ENCODE measurements at places on chromosomes 13 and 19.

DNA sequence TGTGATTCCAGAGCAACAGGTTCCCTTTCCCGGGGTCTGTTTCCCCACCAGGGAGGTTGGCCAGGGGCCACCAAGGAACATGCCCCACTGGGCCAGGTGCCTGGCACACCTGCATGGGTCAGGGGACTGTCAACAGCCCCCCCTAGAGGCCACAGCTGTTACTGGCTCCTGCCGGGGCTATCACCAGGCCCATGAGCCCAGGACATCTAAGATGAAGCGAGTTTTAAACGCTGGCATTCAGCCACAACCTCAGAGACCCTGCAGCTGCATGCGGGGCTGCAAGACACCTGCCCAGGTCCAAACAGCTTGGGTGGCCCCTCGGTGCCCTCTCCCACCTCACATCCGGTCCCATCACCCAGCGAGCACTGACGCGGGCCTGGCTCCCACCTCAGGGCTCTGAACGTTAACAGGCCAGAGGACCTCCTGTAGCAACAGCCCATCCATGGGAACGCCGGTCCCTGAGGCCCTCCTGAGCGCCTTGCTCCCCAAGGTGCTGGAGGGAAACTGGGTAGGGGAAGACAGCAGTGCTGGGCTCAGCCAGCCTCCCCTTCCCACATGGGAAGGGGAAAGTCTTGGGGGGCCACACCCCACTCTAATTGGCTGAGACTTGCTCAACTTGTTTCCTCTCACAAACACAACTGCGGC is 12.0 kb downstream of the KHSRP start:
- peak; percentile 66 for DNase-seq

GRCh38 chr13:88246239-88246638 is 575.1 kb downstream of the SLITRK5 start:
- DNase-seq = no peak

DNA sequence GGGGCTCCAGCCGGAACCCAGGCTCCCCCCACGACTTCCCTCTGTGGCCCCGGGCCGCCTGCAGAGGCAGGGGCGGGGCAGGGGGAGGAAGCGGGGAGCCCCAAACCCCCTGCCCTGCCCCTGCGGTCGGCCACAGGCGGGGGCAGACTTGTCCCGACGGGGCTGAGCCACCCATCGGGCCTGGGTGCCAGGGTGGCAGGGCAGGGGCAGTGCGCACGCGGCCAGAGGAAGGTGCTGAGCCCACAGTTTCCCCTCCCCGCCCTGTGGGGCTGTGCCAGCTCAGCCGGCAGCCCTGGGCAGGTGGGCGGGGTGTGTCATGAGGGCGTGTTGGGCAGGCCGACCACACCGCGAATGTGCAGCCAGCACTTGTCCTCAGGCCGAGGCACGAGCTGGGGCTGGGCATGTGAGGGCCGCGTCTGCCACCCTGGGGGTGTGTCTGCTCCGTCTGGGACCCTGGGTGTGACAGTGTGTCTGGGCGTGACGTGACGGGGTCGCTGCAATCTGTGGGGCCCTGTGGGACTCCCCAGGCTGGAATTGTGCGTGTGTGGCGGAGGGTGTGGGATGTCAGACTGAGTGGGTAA is 17.7 kb downstream of the CCDC97 start:
- DNase-seq = peak; percentile 85

DNA sequence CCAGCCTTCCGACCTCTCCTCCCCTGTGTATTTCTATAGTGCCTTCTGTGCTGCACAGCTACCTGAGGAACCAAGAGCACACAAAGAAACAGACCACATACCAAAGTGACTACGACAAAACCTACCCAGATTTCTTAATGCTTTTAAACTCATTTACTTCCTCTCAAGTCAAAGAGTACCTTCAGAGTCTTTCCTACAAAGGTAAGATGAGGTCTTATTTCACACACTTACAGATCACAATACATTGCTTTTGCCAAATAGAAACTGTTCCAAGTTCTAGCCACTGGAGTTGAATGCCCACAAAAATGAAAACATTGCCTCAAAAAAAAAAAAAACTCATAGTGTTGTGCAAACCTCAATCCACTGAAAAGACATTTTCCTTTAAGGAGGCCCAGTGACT is 36.4 kb downstream of the TEX26 start:
- no peak for DNase-seq

DNA sequence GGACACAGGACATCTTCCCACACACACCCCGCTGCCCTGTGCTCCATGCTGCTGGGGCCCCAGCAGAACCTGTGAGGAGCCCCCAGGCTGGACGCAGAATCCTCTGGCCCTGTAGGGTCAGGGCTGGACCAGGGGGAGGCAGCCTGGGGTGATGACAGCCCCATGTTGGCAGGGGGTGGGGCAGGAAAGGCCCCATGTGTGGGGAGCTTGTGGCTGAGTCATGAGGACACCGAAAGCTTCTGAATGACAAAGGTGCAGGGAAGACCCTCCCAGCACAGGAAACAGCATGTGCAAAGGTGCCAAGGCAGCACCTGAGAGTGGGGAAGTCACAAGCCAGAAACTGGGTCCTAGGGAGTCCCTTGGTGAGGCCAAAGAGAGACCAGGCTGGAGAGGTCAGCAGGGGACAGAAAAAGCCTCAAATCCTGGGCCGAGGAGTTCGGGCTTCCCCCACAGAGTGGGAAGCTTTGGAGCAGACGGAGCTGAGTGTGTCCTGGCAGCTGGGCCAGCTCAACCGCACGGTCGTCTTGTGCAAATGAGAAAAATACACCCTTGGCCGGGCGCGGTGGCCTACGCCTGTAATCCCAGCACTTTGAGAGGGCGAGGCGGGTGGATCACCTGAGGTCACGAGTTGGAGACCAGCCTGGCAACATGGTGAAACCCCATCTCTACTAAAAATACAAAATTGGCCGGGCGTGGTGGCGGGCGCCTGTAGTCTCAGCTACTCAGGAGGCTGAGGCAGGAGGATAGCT is 17.5 kb downstream of the ATP8B3 start:
- no peak for DNase-seq

DNA sequence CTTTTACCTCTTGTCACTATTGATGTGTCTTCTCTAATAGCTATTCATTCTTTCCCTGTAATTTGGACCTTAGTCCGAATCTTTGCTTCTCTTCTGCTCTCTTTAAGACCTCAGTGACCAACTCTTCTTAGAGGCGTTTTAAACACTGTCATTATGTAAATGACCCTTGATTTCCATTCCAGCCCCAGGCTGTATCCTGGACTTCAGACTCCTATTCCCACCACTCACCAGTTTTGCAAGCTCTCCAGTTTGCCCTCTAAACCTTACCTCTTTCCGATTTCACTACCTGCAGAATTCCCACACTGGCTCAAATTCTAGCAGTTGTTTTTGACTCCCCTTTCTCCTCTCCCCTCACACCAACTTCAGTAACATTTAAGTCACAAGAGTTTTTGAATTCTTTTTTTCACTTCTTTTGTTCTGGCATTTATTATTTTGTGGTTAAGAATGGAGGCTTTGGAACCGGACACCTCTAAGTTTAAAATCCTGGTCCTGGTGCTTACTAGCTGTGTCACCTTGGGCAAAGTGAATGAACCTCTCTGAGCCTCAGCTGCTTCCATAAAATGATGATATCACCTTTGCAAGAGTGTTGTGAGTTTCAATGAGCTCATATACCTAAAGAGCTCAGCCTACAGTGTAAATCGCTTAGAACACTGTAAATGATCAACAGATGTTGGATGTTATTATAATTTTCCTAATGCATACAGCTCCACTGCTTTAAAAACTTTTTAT is 13.6 kb upstream of the HMGB1 start:
- DNase-seq = no peak

DNA sequence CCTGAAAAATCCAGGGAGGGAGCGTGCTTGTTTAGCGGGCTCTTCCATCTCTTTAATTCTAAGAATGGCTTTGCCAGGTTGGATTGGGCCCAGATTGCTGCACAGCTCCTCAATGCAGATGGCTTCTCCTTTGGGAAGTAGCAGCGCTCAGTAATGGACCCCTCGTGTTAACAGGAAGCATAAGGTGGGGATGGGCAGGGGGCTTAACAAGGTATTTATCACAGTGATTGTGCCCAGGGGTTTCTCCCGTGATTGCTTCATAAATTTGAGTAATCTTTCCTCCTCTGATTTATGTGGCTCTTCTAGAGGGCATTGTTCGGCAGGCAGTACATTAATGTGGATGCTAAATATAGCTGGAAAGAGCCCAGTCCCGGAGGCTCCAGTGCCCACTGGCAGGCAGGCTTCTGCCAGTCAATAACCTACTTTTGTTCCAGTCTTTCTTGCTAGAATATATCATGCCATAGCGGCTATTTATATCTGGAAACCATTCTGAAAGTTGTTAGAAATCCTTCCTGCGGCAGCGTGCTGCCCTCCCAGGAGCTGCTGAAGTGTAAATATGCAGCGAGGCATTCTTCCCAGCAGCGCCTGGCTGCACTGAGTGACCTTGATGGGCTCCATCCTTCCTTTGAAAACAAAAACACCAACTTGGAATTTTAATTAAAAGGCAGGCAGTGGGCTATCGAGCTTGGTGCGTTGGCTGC is 65.0 kb downstream of the FGF9 start:
- no peak for DNase-seq

GRCh38 chr13:76048131-76048530 is 412.0 kb downstream of the LMO7 start:
- no peak for DNase-seq

DNA sequence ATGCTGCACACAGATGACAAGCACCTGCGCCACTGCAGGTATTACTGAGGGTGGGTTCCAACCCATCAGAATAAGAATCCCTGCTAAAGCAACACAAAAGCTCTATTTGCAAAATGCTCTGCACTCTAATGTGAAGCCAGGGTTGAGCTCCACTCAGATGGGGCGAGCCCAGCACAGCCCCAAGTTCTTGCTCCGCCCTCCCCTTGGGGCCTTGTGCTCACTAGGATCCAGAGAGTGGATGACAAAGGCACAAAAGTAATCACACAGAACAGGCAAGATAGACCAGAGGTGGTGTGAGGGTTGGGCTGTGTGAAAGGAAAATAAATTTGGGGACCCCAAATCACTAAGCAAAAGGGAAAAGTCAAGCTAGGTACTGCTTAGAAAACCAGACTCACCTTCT is 8.2 kb upstream of the ZNF611 start:
- no peak for DNase-seq

- DNase-seq = no peak
Observed at GRCh38 chr13:111341886-111342285, 21.4 kb downstream of the TEX29 start.

- no peak for DNase-seq
Observed at GRCh38 chr19:5240011-5240410, 100.6 kb downstream of the PTPRS start.

DNA sequence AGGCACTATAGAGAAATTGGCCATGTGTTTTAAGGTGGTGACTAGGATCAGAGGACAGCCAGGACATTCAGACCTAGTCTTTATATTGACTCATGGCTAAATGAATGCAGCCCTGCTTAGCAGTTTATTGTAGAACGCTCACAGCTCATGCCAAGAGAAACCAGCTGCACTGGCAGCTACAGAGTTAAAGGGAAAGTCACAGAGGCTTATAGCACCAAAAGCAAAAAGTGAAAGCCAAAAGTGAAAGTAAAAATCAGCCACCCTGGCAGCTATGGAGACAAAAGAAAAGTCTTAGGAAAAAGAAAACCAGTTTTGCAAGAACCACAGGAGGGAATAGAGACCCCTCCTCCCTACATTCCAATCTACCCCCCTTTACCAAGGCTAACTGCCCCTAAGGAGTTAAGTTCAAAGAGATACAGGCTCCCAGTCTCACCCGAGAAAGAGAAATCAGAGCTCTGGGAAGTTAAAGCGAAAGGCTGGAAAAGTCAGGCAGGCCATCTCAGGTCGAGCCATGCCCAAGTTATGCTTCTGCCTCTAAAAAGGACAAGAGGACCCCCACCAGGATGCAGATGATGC is 99.0 kb downstream of the ZNF429 start:
- DNase-seq = no peak

- DNase-seq = no peak
Observed at GRCh38 chr13:32134241-32135055, 102.9 kb downstream of the FRY start.

DNA sequence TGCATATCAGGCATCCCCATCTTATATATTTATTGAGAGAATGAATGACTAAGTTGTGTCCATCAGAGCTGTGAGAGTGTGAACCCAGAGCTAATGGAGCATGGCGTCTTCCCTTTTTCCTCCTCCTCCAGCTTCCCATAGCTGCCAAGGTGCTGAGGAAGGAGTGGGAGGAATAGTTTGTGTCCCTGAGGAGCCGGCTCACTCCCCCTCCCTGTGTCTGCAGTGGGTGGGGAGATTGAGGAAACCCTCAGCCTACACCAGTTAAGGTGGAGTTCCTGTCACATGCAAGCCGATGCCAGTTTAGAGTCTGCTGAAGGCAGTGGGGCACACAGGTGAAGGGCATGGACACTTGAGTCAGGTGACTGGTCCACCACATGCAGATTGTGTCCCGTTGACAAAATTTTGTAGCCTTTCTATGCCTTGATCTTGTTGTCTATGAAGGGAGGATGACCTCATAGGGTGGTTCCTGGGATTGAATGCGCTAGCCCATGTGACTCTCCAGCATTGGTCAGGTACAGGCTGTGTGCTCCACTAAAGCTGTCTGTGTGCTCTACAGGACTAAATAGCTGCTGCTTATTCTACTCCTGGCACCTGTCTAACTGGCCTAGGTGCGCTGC is 47.6 kb upstream of the GPI start:
- no peak for DNase-seq

DNA sequence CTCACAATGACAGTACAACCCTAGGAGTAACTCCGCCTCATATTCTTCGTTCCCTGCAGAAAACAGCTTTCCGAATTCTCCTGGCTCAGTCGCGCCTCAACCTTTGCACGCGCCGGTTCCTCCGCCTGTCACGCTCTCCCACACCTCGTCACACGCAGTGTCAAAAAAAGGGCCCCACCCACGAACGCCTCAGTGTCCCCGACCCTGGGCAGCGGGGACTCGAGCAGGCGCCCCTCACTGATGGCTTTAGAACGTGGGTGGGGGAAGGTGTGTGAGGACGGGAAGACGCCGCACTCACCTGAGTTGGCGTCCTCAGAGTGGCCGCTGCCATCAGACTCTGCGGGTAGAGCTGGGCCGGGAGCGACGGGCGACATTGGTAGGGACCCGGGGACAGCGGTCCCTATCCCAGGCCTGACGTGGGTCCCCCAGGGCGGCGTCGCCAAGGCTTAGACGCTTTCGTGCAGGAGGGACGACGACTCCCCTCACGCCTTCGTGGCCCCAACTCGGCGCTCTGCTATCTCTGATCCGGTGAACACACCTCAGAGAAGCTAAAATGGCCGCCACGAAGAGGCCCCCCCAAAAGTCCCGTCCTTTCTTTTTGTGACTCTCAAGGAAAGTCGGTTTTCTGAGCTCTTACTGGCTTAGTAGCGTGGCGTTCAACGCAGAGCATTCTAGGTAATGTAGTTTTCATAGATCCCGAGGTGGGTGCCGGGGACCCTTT is at the start of gene ZNF154:
ZNF154 (minus strand) TSS at position 564 of the 721 bp plus-strand sequence; CDS start at position 331, 233 bp downstream.
- DNase-seq = peak; percentile 69

DNA sequence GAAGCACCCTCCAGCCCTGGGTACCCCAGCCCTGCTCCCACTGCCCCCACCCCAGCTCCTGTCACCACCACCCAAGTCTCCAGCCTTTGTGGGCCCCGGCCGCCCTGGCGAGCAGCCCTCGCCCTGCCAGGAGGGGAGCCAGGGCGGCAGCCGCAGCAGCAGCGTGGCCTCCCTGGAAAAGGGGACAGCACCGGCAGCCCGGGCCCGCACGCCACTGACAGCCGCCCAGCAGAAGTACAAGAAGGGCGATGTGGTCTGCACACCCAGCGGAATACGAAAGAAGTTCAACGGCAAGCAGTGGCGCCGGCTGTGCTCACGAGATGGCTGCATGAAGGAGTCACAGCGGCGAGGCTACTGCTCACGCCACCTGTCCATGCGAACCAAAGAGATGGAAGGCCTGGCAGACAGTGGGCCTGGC is 3.9 kb downstream of the CIC start:
- no peak for DNase-seq
